Hematopoietic multipotent progenitor cell treated with erythropoietin and hydrocortisone succinate and interleukin-3 and kit ligand, for 6 days (in vitro differentiated cells): ENCODE measurements at places on chromosomes 2 and 18.

- DNase-seq: peak; percentile 83
Observed at GRCh38 chr2:227322530-227323205, 2.4 kb upstream of the MFF start.

GRCh38 chr2:30932870-30933269 is 125.6 kb upstream of the CAPN13 start:
- DNase-seq: peak; percentile 54

GRCh38 chr2:95348609-95349567 is 51.7 kb downstream of the KCNIP3 start:
- DNase-seq: no peak

- DNase-seq: no peak
Observed at GRCh38 chr18:10953672-10954071, 195.7 kb downstream of the PIEZO2 start.

DNA sequence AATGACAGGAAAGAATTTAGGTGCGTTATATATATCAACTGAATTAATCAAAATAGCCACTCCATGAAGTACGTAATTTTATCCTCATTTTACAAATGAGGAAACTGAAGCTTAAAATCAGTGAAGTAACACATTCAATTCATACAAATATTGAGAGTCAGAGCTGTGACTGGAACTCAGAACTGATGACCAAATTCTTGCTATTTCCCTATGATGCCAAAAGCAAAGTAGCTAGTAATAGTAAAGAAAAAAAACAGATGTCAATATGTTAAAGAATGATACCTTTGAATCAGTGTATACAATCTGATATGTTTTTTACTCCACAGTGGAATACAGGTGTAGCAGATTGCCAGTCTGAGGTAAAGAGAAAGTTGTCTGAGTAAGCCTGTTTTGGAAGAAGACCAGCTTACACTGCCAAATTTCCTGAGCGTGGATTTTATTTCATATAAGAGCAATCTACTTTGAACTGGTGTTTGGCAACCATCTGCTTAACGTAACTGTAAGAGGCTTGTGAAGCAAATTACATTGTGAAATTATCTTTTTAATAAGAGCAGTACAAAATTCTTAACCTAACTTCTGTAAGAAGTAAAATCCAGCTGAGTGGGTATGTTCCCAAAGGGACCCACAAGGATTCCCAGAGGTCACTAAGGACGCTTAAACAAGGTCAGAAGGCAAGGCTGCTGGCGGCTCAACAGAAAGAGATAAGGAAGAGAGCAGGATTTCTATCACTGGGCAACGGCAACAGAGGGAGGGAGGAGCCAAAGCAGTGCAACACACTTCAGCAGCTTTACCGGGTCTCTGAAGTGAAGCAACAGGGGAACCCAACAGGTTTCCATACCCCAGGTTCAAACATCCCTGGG is 85.6 kb downstream of the IKZF2 start:
- DNase-seq: peak; percentile 60

GRCh38 chr2:105961599-105962146 is 217.0 kb downstream of the NCK2 start:
- no peak for DNase-seq

DNA sequence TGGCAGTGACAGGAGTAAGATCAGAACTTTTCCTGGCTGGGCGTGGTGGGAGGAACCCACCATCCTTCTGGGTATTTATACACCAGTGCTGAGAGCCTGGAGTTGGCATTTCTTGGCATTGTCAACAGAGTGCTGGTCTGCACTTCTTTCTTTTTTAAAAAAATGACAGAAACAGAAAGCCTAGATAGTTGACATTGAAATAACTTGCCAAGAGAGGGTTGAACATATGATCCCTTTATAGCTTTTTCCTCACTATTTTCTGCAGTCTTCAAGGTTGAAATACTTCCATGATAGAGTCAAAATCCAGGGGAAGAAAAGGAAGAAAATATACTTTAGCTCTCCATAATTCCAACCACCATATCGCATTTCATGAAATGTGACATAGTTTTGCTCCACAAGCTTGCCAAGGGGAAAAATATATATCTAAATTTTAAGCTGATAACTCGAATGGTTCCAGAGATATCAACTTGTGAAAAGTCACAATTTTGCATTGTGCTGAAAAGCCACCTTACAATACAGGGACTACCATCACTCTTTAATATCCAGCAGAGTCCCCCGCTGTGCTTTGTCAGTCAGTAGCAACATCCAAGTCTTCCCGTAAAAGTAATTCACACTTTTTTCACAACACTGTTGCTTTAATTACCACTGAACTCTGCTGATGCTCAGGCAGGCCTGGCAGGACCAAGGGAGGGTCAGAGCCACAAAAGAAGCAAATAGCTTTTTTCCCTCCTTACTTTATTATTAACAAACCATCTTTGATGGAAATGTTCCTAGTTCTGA is 764.9 kb upstream of the FANCL start:
- DNase-seq: no peak
